ENCODE measurements at places on chromosomes 2 and 18.

DNA sequence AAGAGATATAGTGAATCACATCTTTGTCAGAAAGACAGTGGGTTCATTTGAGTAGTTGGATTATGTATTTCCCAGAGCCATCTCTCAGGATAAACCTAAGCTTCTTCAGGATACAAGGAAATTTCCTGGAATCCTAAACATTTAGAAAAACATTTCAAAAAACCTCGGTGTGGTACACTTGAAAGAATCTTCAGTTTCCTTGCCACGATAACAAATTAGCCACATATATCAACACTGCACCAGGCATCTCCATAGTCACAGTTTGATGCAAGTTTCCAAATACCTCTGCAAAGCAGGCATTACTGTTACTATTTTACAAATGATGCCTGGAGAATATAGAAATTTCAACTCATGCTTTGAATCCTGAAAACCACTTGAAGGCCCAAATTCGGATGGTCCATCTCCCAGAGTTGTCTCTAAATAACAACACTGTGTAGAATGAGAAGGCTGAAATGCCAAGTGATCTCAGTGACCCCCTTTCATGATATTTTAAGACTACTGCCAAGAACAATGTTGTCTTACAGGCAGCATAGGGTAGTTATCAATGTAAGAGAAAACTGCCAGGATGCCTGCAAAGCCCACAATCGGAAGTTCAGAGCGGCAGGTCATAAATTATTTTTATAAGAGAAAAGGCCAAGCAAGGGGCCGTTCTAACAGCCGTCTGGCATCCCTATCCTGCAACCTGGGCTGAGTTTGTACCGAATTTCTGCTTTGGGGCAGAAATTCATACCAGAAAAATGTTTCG is 307.9 kb downstream of the TXNL1 start:
- no peak for DNase-seq

- DNase-seq: no peak
Measured at GRCh38 chr2:56749152-56749752, 565.5 kb downstream of the CCDC85A start.

- no peak for DNase-seq
Measured at GRCh38 chr2:73730810-73731209, 6.3 kb downstream of the TPRKB start.

- no peak for DNase-seq
Measured at GRCh38 chr2:101696272-101697123, 1.0 kb upstream of the MAP4K4 start.

- DNase-seq: no peak
Measured at GRCh38 chr2:74894272-74894981, 60.5 kb downstream of the HK2 start.

GRCh38 chr2:178452870-178453269 is 1.7 kb downstream of the PJVK start:
- DNase-seq: no peak

DNA sequence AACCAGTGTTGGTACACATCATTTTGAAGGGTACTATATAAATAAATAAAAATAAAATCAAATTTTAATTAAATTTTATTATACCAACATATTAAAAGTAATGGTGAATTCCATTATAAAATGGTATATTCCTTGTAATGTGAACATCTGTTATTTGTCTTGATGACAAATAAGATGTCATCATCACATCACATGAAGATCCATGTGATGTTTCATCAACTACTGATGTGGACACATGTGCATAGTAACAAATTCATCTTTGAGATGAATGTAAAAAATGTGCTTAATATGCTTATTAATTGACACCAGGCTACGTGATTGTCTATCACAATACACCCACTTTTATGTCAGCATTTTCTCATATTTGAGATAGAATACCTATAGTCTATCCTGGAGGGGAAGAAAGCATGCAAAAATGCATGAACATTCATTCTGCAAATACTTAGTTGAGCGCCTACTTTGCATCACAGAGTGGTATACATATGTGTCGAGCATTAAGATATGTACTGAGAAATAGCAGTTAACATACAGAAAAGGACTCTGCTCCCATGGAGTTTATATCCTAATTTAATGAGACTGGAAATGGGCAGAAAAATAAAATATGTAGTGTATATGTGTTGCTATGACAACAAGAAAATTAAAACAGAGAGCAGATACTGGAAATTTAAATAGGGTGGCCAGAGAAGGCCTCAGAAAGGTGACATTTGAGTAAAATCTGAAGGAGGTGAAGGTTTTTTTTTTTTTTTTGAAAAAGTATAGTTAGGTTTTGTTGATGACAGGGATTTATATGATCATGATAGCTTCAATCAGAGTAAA is 281.1 kb downstream of the ARHGAP15 start:
- DNase-seq: no peak

DNA sequence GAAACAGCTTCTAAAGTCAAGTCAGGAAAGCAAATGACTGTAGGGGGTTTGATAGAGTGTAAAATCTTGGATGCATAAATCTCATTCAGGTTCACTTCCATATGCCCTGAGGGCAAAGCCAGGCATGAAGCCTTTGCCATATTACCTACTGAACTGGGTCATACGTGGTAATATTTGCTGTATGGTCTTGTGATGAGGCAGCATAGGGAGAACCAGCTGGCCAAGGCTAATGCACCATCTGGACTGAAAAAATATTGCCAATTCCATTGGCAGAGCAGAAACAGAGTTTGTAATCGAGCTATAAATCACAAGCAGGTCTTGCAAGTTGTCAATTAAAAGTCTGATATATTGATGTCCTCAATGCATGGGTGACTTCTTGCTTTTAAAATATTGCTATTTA is 243.8 kb downstream of the ERBB4 start:
- DNase-seq: no peak

- DNase-seq: no peak
Measured at GRCh38 chr2:133717497-133717896, 149.2 kb upstream of the NCKAP5 start.

DNA sequence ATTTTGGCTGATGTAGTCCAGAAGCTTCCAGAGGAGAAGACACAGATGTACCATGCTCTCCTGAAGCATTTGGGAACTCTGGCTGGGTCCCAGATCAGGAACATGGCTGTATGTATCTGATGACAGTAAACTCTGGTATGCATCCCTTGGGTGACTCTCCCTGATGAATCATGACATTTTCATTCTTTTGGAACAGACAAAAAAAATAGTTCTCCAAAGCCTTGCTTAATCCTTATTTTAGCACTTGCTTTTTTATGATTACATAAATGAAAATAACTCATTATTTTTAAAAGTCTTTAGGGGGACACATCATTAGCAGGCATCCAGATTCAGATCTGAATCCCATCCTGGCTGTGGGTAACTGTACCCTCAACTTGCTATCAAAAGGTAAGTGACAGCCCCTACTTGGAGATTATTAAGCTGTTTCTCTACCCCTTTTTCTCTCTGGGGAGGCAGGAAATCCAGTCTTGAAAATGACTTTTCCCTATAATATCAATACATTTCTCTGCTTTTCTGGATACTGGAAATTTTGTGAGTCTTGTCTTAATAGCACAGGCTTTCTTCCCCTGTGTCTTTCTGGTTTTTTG is 23.3 kb downstream of the AOX1 start:
- no peak for DNase-seq

DNA sequence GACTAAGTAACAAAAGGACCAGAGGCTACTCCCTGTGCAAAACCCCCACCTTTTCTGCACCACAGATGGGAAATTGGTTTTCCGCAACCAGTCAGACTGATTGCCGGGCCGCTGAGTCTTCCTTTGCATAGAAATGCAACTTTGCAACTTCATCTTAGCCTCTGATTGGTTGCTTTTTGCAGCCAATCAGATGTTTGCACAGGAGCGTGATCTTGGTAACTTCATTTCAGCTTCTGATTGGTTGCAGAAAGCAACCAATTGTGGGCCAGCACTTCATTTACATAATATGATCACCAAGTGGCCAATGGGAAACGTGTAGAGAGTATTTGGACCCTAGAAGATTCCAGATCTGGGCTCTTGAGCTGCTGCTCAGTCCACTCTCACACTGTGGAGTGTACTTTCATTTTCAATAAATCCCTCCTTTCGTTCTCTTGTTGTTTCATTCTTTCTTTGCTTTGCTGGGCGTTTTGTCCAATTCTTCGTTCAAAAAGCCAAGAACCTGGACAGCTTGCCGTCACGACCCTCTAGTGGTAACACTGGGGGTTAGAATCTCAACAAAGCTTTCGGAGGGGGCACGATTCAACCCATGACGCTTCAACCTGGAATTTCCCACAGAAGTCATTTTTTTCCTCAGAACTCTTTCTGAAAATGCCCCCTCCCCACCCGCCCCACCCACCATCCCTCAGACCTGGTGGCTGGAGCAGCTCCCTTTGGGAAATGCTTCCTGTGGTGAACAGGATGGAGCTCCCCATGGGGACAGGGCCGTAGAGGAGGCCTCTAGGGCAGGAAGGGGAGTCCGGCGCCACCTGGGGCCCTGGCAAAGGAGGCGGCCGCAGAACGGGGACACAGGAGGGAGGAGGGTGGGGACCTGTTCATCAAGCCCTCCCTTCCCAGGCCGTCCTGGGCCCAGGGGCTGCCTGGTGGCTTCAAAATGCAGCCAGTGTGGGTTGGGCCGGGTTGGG is 31.8 kb upstream of the KCNF1 start:
- DNase-seq: no peak

DNA sequence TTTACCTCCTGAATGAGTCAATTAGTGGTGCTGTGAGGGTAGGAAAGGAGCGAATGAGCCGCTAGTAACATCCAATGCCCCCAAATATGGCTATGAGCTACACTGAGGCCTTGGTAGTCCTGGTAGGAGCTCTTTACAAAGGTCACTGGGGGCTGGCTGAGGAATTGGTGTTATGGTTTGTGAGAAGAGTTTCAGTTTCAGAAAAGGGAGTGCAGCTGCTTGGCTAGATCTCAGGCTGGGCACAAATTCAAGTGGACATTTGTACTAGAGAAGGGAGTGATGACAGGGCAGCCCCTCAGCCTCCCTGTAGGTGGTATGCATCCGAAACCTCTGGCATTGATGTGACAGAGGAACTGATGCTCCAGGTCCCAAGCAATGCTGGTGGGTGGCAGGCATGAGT is 13.9 kb upstream of the PAIP2B start:
- DNase-seq: no peak

DNA sequence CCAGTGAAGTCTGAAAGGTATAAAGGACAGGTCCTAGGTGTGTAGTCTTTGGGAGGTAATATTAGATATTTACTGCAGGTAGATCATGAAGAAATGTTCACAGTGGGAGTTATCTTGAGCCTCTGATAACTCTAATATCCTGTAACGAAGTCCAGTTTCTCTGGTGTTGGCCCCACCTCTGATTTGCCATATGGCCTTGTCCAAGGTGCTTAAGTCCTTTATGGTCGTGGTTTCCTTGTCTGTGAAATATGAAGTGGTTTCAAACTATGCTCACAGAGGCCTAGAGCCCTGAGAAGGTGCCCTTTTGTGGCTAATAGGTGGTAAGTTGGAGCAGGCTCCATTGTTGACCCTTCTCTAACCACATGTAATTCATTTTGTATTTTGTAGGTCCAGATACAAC is 190.7 kb downstream of the ICOS start:
- no peak for DNase-seq

- DNase-seq: no peak
Measured at GRCh38 chr18:58547864-58548263, 81.0 kb downstream of the ALPK2 start.

- DNase-seq: peak; percentile 91
Measured at GRCh38 chr2:201257956-201258665, 2.2 kb upstream of the CASP8 start.

DNA sequence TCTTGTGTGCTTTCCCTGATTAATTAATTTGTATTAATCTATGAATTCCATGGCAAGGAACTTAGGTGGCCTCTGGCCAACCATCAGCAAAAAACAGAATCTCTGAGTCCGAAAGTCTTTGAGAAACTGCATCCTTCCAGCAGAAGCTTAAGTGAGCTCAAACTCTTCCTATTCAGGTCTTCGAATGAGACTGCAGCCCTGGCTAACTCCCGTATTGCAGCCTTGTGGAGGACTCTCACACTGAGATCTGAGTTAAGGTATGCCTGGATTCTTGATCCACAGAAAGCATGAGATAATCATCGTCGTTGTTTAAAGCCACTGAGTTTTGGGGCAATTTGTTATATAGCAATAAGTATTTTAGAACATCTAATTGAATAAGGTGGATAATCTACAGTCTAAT is 1143.9 kb upstream of the NXPH2 start:
- DNase-seq: no peak

- DNase-seq: no peak
Measured at GRCh38 chr18:41594582-41594981, 360.5 kb upstream of the PIK3C3 start.

DNA sequence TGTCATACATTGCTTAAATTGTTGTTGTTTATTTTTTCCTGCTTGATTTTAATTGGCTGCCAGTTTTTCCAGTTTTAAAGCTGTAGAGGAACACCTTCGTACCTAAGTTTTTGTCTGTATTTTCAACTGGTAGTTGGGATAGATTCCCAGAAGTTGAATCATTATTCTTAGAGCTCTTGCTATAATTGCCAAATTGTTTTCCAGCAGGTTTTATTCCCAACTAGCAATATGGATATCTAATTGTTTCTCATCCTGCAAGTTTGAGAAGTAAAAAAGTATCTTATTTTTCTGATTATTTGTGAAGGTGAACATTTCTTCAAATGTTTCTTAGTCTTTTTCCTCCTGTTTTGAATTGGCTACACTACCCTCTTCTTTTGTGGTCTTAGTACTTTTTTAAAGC is 6.7 kb downstream of the SMARCAL1 start:
- DNase-seq: no peak

DNA sequence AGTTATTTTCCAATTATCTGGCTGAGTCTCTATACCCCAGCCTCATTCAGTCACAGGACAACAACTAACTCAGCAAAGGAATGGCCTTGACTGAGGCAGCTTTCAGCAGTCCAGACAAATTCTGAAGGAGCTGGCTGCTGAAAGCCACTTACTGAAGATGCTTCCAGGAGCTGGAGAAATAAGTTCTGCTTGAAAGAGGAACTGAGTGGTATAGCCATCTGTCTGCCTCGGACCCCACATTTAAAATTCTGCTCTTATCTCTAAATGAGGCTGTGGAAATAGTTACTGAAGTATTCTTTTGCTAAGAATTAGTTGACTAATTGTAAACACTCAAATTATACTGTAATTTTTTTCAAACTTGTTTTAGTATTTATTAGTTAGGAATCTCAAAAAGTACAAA is 9.1 kb upstream of the GPD2 start:
- DNase-seq: no peak

- no peak for DNase-seq
Measured at GRCh38 chr18:34838669-34839068, 128.6 kb downstream of the DTNA start.

Data from activated T-cell treated with anti-CD3 and anti-CD28 coated beads, Interleukin-2, amount 50 U/mL, for 48 hours (primary cell).